PC-3 (cell line): ENCODE measurements at places on chromosomes 1 and 21. TPM values are rescaled to one million over a fixed set of nuclear protein-coding genes. Genes with fewer than 3 reads are reported as not detected.

The VANGL2 gene
- 0.06 and 0.44 TPM in 2 replicates for total RNA-seq

The IGSF5 gene
- not detected in 2 replicates for total RNA-seq

The TNNT2 gene
- 1.1 and 2.9 TPM in 2 replicates for total RNA-seq

The ANKRD34A gene
- 0.29 and 2.8 TPM in 2 replicates for total RNA-seq

The RBP7 gene
- 6.0 and 7.5 TPM in 2 replicates for total RNA-seq

GRCh38 chr1:222462601-222463000, 85.3 kb downstream of the HHIPL2 start:
- no peak overlapping the region for H3K4me3 ChIP-seq
- no peak for DNase-seq
- no peaks in the 10 kb centered on the region for H3K27me3 ChIP-seq
- H3K27ac ChIP-seq, result no peak overlapping the region
- peaks cover 7% of the 10 kb centered on the region; the same call in 1 of the 2 replicates for H3K4me1 ChIP-seq
- H3K36me3 ChIP-seq, result no peaks in the 10 kb centered on the region

- no peak overlapping the region for H3K27ac ChIP-seq
- H3K27me3 ChIP-seq, result peaks cover 63% of the 10 kb centered on the region
- no peaks in the 10 kb centered on the region for H3K4me1 ChIP-seq
- DNase-seq, result no peak
- no peak overlapping the region for H3K4me3 ChIP-seq
Observed at GRCh38 chr1:112359961-112360767, 35.9 kb upstream of the CTTNBP2NL start.

DNA sequence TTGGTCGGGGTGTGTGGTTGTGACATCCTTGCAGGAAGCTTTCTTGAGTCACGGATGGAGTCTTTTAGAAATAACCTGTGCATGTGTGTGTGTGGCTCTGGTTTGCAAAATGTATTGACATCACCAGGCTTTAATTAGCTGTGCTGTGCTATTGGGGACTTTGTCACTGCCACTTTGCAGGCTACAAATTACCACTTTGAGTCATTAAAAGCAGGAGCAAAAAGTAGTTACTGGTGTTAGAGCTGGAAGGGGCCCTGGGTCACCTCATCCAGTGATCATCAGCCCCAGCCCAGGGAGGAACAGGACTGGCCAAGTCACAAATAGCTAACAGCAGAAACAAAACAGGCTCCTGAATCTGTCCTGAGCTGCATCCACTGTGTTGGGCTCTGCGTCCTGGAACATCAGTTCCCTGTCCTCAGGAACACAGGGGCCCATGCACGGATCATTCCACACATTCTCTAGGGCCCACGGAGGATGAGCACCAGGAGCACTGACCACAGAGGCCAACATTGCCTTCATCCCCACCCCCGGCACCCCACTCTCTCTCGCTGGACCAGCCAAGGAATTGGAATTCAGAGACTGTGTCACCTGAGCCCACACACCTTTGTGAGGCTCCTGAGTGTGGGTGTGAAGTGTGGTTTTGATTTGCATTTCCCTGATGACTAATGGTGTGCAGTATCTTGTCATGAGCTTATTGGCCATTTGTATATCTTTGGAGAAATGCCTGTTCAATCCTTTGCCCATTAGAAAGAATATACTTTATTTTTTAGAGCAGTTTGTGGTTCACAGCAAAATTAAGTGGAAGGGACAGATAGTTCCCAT, 280.1 kb upstream of the C1orf174 start:
- no peak for DNase-seq
- no peaks in the 10 kb centered on the region for H3K4me1 ChIP-seq
- H3K27me3 ChIP-seq, result peaks cover 40% of the 10 kb centered on the region
- H3K36me3 ChIP-seq, result no peaks in the 10 kb centered on the region

DNA sequence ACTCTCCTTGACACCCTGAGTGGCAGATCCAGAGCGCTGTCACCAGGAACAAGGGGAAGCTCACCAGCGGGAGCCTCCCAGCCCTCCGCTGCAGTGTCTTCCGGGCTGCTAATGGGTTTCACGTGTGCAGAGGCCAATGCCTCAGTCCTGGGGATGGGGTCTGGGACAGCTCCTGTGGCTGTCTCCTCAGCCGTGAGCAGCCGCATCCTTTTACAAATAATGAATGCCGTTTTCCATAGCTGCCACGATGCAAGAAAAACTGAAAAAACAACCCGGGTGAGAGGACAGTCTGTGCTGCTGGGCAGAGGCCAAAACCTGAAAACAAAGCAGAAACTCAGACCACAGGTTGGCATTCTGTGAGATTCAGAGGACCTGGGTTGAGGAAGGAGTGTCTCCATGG, 212.2 kb upstream of the RAB4A start:
- no peak overlapping the region for H3K27ac ChIP-seq
- H3K27me3 ChIP-seq, result peaks cover 88% of the 10 kb centered on the region
- no peak for DNase-seq
- no peaks in the 10 kb centered on the region for H3K4me1 ChIP-seq
- no peaks in the 10 kb centered on the region for H3K36me3 ChIP-seq
- no peak overlapping the region for H3K4me3 ChIP-seq

DNA sequence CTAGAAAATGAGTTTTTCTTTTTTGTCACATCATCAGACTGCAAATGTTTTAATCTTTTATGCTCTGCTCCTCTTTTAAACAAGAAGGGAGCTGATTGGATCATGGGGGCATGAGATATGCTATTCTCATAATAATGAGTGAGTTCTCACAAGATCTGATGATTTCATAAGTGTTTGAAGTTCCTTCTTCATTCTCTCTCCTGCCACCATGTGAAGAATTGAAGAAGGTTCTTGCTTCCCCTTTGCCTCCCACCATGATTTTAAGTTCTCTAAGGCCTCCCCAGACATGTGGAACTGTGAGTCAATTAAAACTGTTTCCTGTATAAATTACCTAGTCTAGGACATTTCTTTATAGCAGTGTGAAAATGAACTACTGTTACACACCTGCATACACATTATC, 218.2 kb downstream of the NRIP1 start:
- no peak overlapping the region for H3K27ac ChIP-seq

- H3K36me3 ChIP-seq, result no peaks in the 10 kb centered on the region
- no peak overlapping the region for H3K27ac ChIP-seq
- H3K4me3 ChIP-seq, result no peak overlapping the region
Observed at GRCh38 chr1:25182629-25183028, 49.7 kb downstream of the SYF2 start.

DNA sequence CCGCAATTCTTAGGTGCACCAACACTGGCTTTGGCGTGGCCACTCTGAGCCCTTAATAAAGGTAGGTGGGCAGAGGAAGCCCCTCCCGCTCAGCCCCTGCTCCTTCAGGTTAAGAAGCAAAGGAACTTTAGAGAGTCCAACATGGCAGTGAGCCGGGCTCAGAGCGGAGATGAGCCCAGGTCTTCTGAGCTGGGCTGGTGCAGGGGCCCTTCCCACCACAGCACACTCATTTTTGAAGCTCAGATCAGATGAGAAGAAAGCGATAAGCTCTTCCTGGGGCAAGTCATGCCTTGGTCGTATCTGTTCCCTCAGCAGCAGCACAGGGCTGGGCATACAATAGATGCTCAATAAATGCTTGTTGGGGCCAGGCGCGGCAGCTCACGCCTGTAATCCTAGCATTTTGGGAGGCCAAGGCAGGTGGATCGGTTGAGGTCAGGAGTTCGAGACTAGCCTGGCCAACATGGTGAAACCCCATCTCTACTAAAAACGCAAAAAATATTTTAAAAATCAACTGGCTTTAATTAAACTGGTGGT, 51.1 kb upstream of the TARDBP start:
- no peak for DNase-seq
- H3K4me3 ChIP-seq, result no peak overlapping the region; the same call in 1 of the 2 replicates

DNA sequence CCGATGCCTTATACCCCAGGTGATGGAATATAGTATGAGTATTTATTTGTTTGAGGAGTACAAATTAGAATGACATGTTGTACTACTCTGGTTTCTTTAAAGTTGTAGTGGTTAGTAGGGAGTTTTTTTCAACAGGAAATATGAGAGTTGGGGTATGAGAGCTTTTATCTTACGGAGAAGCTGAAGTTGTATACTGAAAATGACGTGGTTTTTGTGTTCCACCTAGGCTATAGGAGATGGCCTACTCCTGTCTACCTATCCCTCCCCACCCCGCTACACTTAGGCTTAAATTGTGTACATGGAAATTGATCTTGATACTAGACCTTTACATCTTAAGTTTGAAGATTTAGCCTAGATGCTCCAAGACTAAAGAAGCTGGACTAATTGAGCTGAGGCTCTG, 6.8 kb upstream of the HAX1 start:
- no peak overlapping the region for H3K4me3 ChIP-seq
- DNase-seq, result no peak
- H3K36me3 ChIP-seq, result peaks cover 60% of the 10 kb centered on the region
- no peaks in the 10 kb centered on the region for H3K4me1 ChIP-seq
- H3K27ac ChIP-seq, result no peak overlapping the region
- no peaks in the 10 kb centered on the region for H3K27me3 ChIP-seq

GRCh38 chr1:222413436-222413835, 134.5 kb downstream of the HHIPL2 start:
- H3K4me3 ChIP-seq, result no peak overlapping the region
- peaks cover 56% of the 10 kb centered on the region for H3K27me3 ChIP-seq
- no peaks in the 10 kb centered on the region for H3K36me3 ChIP-seq
- no peaks in the 10 kb centered on the region for H3K4me1 ChIP-seq
- H3K27ac ChIP-seq, result no peak overlapping the region

- no peak overlapping the region for H3K4me3 ChIP-seq
- no peak overlapping the region for H3K27ac ChIP-seq
- H3K27me3 ChIP-seq, result no peaks in the 10 kb centered on the region
- peaks cover 3% of the 10 kb centered on the region; the same call in 1 of the 2 replicates for H3K4me1 ChIP-seq
Observed at GRCh38 chr1:203789966-203790365, 5.5 kb upstream of the ZBED6 start.

DNA sequence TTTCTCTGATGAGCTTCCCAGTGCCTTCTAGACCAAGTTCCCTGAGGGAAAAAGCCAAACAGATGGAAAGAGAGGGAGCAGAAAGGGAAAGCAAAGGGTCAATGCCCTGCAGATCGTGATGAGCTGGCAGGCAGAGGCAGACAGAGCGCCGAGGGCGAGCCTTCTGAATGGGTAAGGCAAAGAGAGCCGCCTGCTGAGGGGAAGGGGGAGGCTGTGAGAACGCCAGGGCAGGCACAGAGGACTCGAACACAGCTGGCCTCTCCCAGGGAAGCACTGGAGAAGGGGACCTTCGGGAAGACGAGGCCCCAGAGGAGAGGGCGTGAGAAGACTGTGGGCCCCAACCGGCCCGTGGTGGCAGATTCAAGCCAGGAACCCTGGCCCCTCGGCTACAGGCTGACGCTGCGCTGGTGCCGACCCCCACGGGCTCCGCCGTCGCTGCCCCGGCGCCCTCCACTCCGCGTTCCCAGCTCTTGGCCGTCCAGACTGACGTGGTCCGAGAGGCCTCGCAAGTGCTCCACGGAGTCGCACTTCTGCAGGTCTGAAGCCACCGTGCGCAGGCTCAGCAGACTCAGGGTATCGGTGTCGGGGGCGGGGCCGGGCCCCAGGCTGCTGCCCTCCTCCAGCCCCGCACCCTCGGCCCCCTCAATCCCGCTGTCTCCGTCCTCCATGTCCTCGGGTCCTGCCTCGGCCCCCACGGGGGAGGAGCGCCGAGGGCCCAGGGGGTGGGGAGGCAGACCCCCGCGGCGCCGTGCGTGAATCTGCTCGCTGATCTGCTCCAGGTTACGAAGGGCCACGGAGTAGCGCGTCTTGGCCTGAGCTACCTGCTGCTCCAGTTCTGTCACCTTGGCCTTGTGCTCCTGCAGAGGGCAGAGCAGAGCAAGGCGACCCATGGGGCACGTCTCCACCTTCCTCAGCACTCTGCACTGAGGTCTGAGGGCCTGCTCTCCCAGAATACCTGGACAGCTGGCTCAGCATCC, 13.9 kb downstream of the SH3BP5L start:
- no peaks in the 10 kb centered on the region for H3K27me3 ChIP-seq
- peaks cover 22% of the 10 kb centered on the region for H3K4me1 ChIP-seq
- peak overlapping the region; percentile 16 for H3K27ac ChIP-seq
- H3K36me3 ChIP-seq, result peaks cover 50% of the 10 kb centered on the region

GRCh38 chr1:206445116-206445515, 25.2 kb upstream of the IKBKE start:
- H3K27me3 ChIP-seq, result no peaks in the 10 kb centered on the region
- no peak for DNase-seq
- peaks cover 30% of the 10 kb centered on the region for H3K4me1 ChIP-seq
- no peak overlapping the region for H3K4me3 ChIP-seq
- no peak overlapping the region for H3K27ac ChIP-seq
- H3K36me3 ChIP-seq, result peaks cover 9% of the 10 kb centered on the region; the same call in 1 of the 2 replicates

GRCh38 chr1:3899754-3900149, 320 bp downstream of the C1orf174 start:
- no peak for DNase-seq
- H3K27me3 ChIP-seq, result no peaks in the 10 kb centered on the region
- peak overlapping the region; percentile 85 for H3K27ac ChIP-seq
- H3K4me1 ChIP-seq, result peaks cover 10% of the 10 kb centered on the region
- H3K4me3 ChIP-seq, result peak overlapping the region; percentile 80

GRCh38 chr1:54488065-54488750, 59.8 kb upstream of the ACOT11 start:
- H3K4me1 ChIP-seq, result peaks cover 15% of the 10 kb centered on the region
- no peak overlapping the region; the same call in 1 of the 2 replicates for H3K27ac ChIP-seq
- no peaks in the 10 kb centered on the region for H3K27me3 ChIP-seq
- no peaks in the 10 kb centered on the region for H3K36me3 ChIP-seq
- peak; percentile 92 for DNase-seq
- H3K4me3 ChIP-seq, result peak overlapping the region; percentile 87

GRCh38 chr1:9654834-9655723, 3.5 kb downstream of the PIK3CD start:
- no peaks in the 10 kb centered on the region for H3K4me1 ChIP-seq
- H3K36me3 ChIP-seq, result no peaks in the 10 kb centered on the region
- peaks cover 28% of the 10 kb centered on the region; the same call in 1 of the 2 replicates for H3K27me3 ChIP-seq
- no peak for DNase-seq
- no peak overlapping the region for H3K4me3 ChIP-seq

DNA sequence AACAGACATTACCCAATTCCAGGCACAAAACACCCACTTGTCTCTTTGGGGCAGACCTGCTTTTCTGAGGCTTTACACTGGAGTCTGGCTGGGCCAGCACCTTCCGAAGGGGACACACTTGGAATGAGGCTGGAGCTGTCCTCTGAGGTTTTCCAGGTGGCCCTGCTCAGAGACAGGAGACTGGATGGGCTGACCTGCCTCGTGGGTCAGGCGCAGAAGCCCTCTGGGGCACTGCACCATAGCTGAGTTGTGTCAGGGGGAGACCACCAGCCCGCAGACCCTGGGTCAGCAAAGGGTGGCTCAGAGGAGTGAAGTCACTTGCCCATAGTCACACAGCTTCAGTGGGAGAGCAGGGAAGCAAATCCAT, 1.8 kb downstream of the SH2D5 start:
- no peaks in the 10 kb centered on the region for H3K27me3 ChIP-seq
- no peak for DNase-seq
- H3K36me3 ChIP-seq, result no peaks in the 10 kb centered on the region
- H3K4me3 ChIP-seq, result no peak overlapping the region
